ENCODE measurements at places on chromosomes 3 and 15. TPM values are rescaled to one million over a fixed set of nuclear protein-coding genes. Genes with fewer than 3 reads are reported as not detected.

Gene CILP
- not detected for total RNA-seq

DNA sequence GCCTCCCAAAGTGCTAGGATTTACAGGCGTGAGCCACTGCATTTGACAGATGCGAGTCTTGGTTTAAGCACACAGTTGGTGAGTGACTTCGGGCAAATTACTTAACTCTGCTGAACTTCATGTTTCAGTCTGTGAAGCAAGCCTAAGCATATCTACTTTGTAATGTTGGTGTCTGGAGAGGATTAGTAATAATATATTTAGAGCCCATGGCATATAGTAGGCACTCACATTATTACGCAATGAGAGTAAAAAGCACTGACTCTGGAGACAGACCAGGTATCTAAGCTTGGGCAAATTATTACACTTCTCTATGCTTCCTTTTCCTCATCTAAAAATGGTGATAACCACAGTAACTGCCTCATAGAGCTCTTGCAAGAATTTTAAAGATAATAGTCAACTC, 208.7 kb upstream of the P2RY1 start:
- peak; percentile 81 for DNase-seq

DNA sequence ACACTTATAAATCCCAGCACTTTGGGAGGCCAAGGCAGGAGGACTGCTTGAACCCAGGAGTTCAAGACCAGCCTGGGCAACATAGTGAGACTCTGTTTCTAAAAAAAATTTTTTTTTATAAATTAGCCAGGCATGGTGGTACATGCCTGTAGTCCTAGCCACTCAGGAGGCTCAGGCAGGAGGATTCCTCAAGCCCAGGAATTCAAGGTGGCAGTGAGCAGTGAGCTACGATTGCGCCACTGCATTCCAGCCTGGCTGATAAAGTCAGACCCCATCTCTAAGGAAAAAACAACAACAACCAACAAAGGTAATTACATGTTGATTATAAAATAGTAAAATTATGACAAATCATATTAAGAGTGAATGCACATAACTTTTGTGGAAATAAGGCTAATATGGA, 40.9 kb downstream of the MCCC1 start:
- DNase-seq = no peak

- DNase-seq = no peak
These were observed 35.4 kb upstream of the GRM7 start for GRCh38 chr3:6825524-6825923.

DNA sequence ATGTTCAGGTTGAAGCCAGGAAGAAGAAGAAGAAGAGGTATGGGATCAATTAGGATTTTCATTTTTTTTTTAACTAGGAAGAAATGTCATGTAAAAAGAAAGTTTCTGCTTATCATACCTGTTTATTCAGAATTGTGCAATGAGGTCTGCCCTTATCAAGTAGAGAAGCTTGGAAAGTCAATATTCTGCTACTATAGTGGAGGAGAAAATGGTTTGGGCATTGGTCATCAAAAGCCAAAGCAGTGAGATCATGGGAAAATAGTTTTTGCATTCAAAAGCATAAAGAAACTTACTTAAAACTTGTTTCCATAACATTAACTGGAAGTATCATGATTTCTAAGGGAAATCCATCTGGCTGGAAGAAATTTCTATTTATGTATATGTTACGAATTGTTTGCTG, 1239.2 kb downstream of the NSUN3 start:
- DNase-seq = peak; percentile 87

DNA sequence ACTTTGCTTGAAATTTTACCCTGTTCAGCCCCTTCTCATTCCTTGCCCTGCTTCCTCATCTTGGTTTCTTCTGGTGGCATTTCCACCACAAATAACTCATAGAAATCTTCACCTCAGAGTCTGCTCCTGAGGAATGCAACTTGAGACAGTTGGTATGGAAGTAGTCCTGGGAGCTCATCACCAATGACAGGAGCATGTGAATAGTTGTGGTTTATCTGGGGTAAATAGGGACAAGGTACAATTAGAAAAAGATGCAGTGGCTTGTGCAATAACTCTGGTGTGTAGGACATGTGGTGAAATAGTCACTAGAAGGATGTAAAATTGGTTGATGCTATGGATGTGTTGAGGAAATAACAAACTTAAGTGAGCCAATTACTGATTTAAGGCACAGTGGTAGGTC, 72.7 kb upstream of the CHRNA7 start:
- no peak for DNase-seq

GRCh38 chr15:64635499-64636495, 139.6 kb downstream of the RBPMS2 start:
- DNase-seq = peak; percentile 72
